ENCODE measurements at places on chromosomes 7 and 10.

DNA sequence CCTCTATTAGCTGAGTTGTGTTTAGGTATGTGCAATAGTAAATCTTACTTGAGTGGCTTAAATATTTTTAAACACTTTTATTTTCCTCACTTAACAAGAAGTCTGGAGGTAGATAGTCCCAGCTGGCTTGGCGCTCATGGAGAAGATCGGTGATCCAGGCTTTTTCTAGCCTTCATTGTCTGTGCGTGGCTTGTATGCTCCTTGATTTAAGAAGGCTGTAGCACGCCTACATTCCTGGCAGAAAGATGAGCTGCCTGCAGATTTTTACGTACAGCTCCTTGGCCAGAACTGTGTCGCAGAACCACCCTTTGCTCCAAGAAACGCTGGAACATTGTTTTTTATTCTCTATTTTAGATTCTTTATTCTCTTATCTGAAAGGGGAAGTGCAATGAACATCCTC, 284.1 kb downstream of the KIF20B start:
- no peak for DNase-seq

- no peak for DNase-seq
These were observed 70.3 kb downstream of the ABI1 start for GRCh38 chr10:26790221-26790995.

DNA sequence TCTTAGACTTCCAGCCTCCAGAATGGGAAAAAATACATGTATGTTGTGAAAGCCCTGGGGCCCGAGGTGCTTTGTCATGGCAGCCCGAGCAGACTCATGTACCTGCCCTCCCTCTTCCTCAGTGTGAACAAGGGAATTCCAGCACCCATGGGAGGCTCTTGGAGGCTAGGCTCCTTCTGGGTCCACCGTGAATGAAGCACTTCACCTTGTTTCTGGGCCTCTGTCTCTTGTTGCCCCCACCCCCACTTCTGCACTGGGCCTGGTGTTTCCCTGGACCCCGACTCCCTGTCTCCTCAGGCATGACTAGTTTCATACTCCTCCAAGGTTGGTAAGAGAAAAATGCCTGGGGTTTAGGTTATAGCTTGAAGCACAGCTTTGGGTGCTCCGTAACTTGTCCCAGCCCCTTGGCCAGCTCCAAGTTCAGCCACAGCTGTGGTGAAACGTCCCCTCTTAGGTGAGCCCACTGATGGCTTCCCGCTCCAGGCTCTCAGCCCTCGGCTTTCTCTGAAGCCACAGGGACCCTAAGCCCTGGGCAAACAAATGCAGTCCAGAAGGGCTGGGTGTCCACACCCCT, 30.2 kb upstream of the ARHGAP22 start:
- no peak for DNase-seq

GRCh38 chr7:467393-467828, 52.2 kb downstream of the PDGFA start:
- DNase-seq = no peak

DNA sequence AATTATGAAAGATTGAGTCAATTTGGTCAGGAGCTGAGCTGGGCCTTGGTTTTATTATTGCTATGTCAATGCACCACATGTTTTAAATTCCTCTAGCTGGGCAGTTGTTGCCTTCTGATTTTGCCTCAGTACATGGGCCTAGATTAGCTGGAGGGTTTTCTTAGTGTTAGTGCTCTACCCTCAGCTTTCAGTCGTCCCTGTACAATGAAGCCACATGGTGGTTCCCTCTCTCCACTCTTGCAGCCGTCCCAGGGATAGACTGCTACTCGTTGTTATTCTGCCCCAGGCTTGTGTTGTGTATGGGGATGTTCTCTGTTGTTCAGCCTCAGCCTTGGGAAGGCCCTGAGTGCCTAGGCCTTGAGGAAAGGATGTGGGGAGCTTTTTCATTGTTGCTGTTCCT, 37.0 kb downstream of the NHLRC2 start:
- DNase-seq = no peak

DNA sequence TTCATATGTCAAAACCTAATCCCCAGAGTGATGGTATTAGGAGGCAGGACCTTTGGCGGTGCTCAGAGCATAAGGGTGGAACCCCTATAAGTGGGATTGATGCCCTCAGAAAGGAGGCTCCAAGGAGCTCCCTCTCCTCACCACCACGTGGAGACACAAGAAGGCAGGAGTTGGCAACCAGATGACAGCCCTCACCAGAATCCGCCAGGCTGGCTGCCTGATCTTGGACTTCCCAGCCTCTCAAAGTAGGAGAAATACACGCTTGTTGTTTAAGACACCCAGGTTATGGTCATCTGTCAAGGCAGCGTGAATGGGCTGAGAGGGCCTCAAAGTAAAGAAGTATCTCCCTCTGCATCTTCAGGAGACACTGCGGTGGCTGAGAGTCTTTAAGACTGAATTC, 187.7 kb downstream of the TNS3 start:
- no peak for DNase-seq

DNA sequence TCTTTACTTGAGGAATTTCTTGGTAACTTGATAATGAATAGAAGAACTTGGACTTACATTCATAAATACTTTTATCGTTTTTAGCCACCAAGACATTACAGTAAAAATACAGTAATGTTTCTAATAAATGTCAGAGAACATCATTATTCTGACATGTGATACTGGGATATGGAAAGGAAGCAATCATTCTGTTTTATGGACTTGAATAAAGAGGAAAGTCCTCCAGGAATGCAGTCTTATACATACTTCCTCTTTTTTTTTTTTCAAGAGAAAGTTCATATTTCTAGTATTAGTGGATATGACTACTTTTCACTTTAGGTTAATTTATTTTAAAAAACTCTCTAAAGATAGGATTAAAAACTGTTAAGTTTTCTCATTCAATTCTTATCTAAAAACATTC, 220.0 kb upstream of the SEMA3C start:
- no peak for DNase-seq

GRCh38 chr10:89959433-89960110, 258.2 kb downstream of the KIF20B start:
- DNase-seq = no peak

DNA sequence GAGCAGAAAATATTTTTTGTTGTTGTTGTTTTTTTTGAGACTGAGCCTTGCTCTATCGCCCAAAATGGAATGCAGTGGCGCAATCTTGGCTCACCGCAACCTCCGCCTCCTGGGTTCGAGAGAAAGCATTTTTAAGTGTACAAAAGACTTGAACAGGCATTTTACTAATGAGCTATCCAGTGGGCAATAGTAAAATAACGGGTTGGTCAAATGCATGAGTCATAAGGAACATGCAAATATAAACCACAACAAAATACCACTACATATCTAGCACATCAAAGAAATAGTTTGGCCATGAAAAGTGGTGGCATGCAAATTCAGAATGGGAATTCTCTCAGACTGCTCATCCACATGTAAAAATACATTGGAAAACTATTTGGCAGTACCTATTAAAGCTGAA, 71.7 kb upstream of the TMEM106B start:
- no peak for DNase-seq

GRCh38 chr10:69234447-69234846, 14.3 kb downstream of the HKDC1 start:
- DNase-seq = no peak

- no peak for DNase-seq
These were observed 271.5 kb upstream of the AOAH start for GRCh38 chr7:36995776-36996175.

GRCh38 chr10:123784646-123785045, 107.0 kb downstream of the CPXM2 start:
- DNase-seq = no peak

DNA sequence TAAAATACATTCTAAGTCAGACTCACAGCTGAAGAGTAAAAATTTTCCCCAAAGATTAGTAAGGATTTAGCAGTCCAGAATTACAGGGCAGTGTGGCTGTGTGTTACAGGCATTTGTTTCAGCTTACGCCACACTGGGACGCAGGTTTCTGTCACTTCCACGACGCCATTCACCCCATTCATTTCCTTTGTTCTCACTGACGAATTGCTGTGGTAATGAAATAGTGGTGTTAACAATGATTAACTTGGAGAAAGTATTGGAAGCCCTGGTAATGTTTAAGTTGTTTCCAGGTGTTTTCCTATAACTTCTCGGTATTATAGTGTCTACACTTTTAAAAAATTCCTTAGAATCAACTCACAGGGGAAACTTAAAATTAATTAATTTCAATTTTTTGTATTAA, 370.9 kb downstream of the SH2D4B start:
- DNase-seq = no peak

- DNase-seq = peak; percentile 8
These were observed 733 bp upstream of the ARL5B start for GRCh38 chr10:18658271-18659124.

DNA sequence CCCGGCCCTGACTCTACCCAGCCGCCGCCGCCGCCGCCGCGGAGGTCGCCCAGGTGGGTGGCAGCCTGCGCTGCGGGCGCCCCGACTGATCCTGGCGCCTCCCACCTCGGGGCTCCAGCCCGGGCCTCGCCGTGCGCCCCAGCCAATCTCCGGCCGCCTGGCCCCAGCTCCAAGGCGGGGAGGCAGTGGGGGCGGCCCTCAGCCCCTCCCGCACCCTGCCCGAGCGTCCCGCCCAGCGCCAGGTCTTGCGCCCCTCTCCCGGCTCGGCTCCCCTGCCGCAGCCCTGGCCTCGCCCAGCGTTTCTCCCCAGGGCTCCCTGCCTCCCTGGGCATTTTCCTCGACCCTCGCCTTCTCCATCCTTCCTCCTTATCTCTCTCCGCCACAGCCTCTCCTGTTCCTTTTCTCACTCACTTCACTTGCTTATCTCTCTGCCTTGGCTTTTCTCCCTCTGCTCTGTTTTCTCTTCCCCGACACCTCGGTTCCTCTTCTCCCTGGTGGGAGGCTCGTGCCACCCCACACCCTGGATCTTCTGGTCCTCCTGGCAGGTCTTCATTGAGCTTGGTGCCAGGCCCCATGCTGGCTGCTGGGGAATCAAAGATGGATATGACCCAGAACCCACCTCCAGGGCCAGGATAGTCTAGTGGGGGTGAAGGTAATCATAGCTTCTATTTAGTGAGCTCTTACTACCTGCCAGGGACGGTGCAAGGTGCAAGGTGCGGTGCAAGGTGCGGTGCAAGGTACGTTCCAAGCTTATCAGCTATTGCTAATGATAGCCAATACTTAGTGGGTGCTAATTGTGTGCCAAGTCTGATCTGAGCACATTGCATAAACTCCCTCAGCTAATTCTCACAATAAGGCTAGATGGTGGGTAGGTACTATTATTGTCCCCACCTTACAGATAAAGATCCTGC, at the start of gene SFRP5:
SFRP5 (minus strand) TSS at position 87 of the 911 bp plus-strand sequence. CDS start 166 bp downstream, outside the sequence.
- no peak for DNase-seq

GRCh38 chr10:92239151-92239599, 51.7 kb downstream of the CPEB3 start:
- DNase-seq = no peak

Data from activated CD4-positive, alpha-beta T cell treated with anti-CD3 and anti-CD28 coated beads, Interleukin-2, Interleukin-6, amounts not matched to agents 100 ng/mL and 50 ng/mL, durations not matched to agents 16 hours and 8 hours (primary cell).